ENCODE measurements at places on chromosomes 16 and 17. TPM values are rescaled to one million over a fixed set of nuclear protein-coding genes. Genes with fewer than 3 reads are reported as not detected.
A peak's percentile ranks its signal among the peaks of the same experiment; 100 is the strongest.

GRCh38 chr17:39972271-39972670 lies 8.3 kb upstream of the PSMD3 start:
- no peak overlapping the region for H3K4me3 ChIP-seq
- no peaks in the 10 kb centered on the region for H3K36me3 ChIP-seq
- H3K4me1 ChIP-seq: no peaks in the 10 kb centered on the region
- no peak overlapping the region for H3K27ac ChIP-seq

GRCh38 chr17:37824534-37825485 lies 80.0 kb upstream of the HNF1B start:
- H3K27ac ChIP-seq: no peak overlapping the region
- no peak for DNase-seq
- no peaks in the 10 kb centered on the region for H3K36me3 ChIP-seq
- H3K27me3 ChIP-seq: peaks cover 5% of the 10 kb centered on the region
- no peak overlapping the region for H3K4me3 ChIP-seq
- peaks cover 26% of the 10 kb centered on the region for H3K4me1 ChIP-seq

GRCh38 chr16:85948616-85949265 lies 49.8 kb downstream of the IRF8 start:
- no peaks in the 10 kb centered on the region for H3K27me3 ChIP-seq
- H3K4me3 ChIP-seq: no peak overlapping the region
- H3K4me1 ChIP-seq: peaks cover 67% of the 10 kb centered on the region
- H3K27ac ChIP-seq: peak overlapping the region; percentile 52

- no peak for DNase-seq
- peaks cover 13% of the 10 kb centered on the region for H3K36me3 ChIP-seq
- peaks cover 12% of the 10 kb centered on the region for H3K4me1 ChIP-seq
- H3K27me3 ChIP-seq: no peaks in the 10 kb centered on the region
Observed at GRCh38 chr17:79080349-79080748, 5.7 kb downstream of the ENGASE start.

DNA sequence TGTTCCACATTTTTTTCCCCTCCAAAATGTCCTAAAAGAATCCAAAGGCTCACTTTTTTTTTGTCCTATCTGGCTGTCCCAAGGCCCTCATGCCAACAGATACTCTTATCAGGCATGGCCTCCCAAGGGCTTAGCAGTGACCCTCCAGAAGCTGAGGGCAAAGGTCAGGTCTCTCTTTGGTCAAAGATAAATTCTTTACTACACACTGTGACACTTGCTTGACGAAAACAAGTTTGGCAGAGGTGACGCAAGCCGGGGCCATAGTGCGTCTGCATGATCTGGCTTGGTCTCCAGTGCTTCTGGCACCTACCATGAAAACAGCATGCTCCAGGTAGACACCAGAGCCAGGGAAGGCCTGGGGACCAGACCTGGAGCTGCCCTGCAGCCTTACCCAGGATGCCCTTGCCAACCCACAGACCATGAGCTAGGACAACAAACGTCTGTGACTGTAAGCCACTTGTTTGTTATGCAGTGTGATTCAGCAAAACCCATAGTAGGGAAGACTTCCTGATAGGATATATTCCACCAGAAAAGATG lies 48.5 kb upstream of the IRF8 start:
- H3K36me3 ChIP-seq: no peaks in the 10 kb centered on the region
- no peak overlapping the region for H3K4me3 ChIP-seq
- H3K4me1 ChIP-seq: peaks cover 5% of the 10 kb centered on the region
- DNase-seq: no peak
- H3K27ac ChIP-seq: no peak overlapping the region

GRCh38 chr16:5615868-5616642 lies 518.5 kb upstream of the EEF2KMT start:
- no peaks in the 10 kb centered on the region for H3K4me1 ChIP-seq
- no peaks in the 10 kb centered on the region for H3K36me3 ChIP-seq
- H3K27ac ChIP-seq: no peak overlapping the region
- no peak overlapping the region for H3K4me3 ChIP-seq
- peaks cover 23% of the 10 kb centered on the region for H3K27me3 ChIP-seq
- DNase-seq: peak; percentile 31

GRCh38 chr16:78091419-78091818 lies 8.0 kb upstream of the WWOX start:
- H3K36me3 ChIP-seq: no peaks in the 10 kb centered on the region
- no peak overlapping the region for H3K27ac ChIP-seq
- no peaks in the 10 kb centered on the region for H3K4me1 ChIP-seq
- H3K4me3 ChIP-seq: no peak overlapping the region
- H3K27me3 ChIP-seq: peaks cover 17% of the 10 kb centered on the region
- no peak for DNase-seq

DNA sequence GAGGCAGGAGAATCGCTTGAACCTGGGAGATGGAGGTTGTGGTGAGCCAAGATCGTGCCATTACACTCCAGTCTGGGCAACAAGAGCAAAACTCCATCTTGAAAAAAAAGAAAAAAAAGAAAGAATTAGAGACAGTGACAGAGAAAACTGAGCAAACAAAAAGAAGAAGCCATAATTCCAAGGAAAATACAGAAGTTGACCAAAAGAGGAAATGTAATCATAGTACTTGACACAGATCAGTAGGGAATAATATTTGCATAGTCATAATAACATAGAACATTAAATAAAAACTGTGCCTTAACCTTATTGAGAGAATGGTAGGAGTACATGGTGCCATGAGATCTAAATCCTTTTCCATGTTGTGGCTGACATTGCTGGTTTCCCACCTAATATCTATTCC lies 14.7 kb upstream of the USP31 start:
- H3K27me3 ChIP-seq: peaks cover 59% of the 10 kb centered on the region
- H3K4me3 ChIP-seq: no peak overlapping the region
- H3K27ac ChIP-seq: no peak overlapping the region
- H3K36me3 ChIP-seq: no peaks in the 10 kb centered on the region
- DNase-seq: no peak
- H3K4me1 ChIP-seq: no peaks in the 10 kb centered on the region

GRCh38 chr17:39612291-39612894 lies 4.7 kb upstream of the NEUROD2 start:
- DNase-seq: no peak
- H3K36me3 ChIP-seq: no peaks in the 10 kb centered on the region
- H3K27ac ChIP-seq: no peak overlapping the region
- no peak overlapping the region for H3K4me3 ChIP-seq

DNA sequence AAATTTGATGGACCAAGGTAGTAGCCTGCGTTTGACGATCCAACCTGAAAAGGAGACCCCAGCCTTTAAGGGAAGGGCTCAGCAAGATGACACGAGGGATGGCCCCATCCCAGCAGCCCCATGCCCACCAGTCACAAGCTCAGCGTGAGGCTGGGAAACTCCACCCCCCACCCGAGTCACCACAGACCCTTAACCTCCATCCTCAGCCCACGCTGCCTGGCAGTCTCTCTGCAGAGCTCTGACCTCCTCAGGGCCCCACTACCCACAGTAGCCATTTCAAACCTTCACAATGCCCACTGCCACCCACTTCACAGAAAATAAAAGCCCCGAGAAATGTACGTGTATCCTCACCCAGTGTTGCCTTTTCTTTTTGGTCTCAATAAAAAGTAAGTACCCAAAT lies 18.7 kb downstream of the USP36 start:
- H3K27ac ChIP-seq: peak overlapping the region; percentile 56
- no peaks in the 10 kb centered on the region for H3K27me3 ChIP-seq
- no peak overlapping the region for H3K4me3 ChIP-seq

- no peak overlapping the region for H3K4me3 ChIP-seq
- no peak overlapping the region for H3K27ac ChIP-seq
- H3K27me3 ChIP-seq: no peaks in the 10 kb centered on the region
- DNase-seq: no peak
Observed at GRCh38 chr16:85046472-85046916, 18.9 kb downstream of the KIAA0513 start.

DNA sequence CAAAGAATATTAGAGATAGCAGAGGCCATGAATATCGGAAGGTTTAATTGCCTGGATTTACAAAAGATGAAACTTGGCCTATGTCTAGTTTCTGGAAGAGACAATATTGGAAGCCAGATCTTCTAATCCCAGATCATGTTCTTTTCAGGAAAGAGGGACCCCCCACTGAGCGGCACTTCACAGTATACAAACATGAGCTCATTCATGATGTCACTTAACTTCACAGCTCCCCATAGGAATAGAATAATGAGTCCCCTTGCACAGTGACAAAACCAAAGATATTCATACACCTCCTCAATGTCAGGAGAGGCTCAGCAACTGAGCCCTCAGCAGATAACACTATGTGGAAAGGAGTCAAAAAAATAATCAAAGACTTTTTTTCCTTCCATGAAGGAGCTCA lies 147.5 kb downstream of the CDH11 start:
- H3K27ac ChIP-seq: no peak overlapping the region
- H3K4me3 ChIP-seq: no peak overlapping the region
- no peak for DNase-seq
- H3K4me1 ChIP-seq: no peaks in the 10 kb centered on the region
- H3K27me3 ChIP-seq: no peaks in the 10 kb centered on the region

GRCh38 chr17:63431618-63431938 lies 14.5 kb downstream of the CYB561 start:
- peaks cover 27% of the 10 kb centered on the region for H3K4me1 ChIP-seq
- no peak overlapping the region for H3K4me3 ChIP-seq
- peaks cover 15% of the 10 kb centered on the region for H3K27me3 ChIP-seq
- no peak for DNase-seq

- peaks cover 5% of the 10 kb centered on the region for H3K4me1 ChIP-seq
- H3K27ac ChIP-seq: no peak overlapping the region
Observed at GRCh38 chr17:68771867-68772515, 170.8 kb upstream of the FAM20A start.

DNA sequence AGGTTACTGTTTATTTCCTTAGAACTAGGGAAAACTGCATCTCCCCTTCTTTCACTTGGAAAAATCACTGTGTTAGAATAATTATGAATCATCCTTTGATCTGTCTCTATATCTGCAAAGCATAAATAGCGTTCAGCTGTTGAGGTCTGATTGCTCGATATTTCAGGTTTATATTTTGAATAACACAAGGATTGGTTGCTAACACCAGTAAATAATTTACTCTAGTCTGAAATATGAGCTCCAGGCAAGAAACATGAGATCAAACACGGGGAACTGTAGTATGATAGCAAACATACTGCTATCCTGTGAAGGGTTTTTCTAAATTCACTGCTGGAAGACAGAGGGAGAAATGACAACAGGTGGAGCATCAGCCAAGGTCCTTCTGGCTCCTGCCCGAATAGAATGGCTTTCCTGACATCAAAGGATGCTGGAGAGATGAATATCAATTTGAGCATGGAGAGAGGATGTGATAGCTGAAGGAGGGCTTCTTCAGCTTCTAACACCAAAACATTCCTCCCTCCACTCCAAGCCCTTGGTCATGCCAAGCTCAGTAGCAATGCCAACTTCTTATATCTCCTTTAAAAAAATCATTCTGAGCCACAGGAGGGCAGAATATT lies 450.3 kb downstream of the SHISA9 start:
- no peaks in the 10 kb centered on the region for H3K4me1 ChIP-seq
- no peak overlapping the region for H3K27ac ChIP-seq
- no peaks in the 10 kb centered on the region for H3K36me3 ChIP-seq

- DNase-seq: no peak
- no peaks in the 10 kb centered on the region for H3K4me1 ChIP-seq
- no peaks in the 10 kb centered on the region for H3K36me3 ChIP-seq
- H3K27me3 ChIP-seq: no peaks in the 10 kb centered on the region
- H3K27ac ChIP-seq: no peak overlapping the region
Observed at GRCh38 chr16:78211946-78212345, 112.5 kb downstream of the WWOX start.

DNA sequence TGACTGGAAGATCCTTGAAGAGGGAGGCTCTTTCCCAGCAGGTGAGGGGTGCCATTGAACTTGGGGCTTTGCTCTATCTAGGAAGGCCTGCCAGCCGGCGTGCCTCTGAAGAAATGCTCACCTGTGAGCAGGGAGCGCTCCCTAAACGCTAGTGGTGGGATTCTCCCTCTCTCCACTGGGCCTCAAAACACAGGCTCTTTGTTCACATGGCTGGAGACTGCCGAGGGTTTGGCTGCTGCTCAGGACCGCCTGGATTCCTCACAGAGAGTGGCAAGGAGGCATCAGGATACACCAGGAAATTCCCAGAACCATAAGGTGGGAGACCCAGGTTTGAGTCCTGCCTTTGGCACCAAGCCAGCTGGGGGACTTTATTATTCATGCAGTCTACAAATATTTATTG lies 17.6 kb upstream of the TMEM11 start:
- H3K27ac ChIP-seq: no peak overlapping the region
- no peaks in the 10 kb centered on the region for H3K27me3 ChIP-seq
- no peaks in the 10 kb centered on the region for H3K4me1 ChIP-seq
- DNase-seq: no peak
- H3K36me3 ChIP-seq: peaks cover 4% of the 10 kb centered on the region

DNA sequence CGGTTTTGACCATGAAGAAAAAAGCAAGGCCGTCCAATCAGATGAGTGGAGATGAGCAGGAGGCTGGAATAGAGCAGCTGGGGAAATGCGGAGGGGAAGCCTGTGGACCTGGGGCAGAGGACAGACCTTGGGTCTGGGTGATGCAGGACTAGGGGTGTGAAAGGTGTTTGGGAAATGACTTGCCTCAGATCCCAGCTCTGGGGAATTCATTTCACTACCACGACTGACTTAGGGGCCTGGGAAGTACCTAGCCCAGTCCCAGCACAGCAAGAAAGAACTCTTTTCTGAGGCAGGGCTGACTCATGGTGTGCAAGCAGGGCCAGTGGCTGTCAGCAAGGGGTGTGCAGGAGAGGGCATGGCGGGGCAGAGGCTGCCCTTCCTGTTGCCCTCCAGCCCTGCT lies 14.8 kb downstream of the DNAI2 start:
- H3K27me3 ChIP-seq: no peaks in the 10 kb centered on the region
- H3K36me3 ChIP-seq: no peaks in the 10 kb centered on the region
- DNase-seq: peak; percentile 11

DNA sequence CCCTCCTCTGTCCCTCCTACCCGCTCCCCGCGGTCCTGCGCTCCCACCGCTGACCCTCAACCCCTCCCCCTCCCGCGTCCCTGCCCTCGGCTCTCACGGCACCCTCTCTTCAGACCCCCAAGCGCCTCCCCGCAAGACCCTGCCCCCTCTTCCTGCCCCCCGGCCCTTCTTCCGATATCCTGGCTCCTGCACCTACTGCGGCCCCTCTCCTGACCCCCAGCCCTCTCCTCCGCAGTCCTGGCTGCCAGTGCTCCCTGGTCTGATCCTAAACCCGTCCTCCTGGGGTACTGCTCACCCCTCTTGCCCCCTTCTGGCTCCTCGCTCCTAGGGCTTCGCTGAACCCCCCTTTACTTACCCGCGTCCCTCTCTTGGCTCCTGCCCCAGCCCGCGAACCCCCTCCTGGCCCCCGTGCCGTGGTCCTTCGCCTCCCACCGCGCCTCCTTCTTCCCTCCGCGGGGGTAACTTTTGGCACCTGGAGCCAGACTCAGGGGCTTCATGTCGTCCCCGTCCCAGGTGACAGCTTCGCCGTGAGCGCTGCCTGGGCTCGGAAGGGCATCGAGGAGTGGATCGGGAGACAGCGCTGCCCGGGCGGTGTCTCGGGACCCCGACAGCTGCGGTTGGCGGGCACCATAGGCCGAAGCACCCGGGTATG lies 839 bp downstream of the NKD1 start:
- H3K27me3 ChIP-seq: peaks cover 15% of the 10 kb centered on the region
- H3K27ac ChIP-seq: no peak overlapping the region
- H3K4me3 ChIP-seq: peak overlapping the region; percentile 64
- H3K36me3 ChIP-seq: no peaks in the 10 kb centered on the region
- H3K4me1 ChIP-seq: peaks cover 28% of the 10 kb centered on the region
- no peak for DNase-seq

GRCh38 chr17:62970610-62971009 lies 4.6 kb downstream of the TANC2 start:
- no peaks in the 10 kb centered on the region for H3K36me3 ChIP-seq
- H3K4me3 ChIP-seq: no peak overlapping the region
- peaks cover 7% of the 10 kb centered on the region for H3K27me3 ChIP-seq
- H3K27ac ChIP-seq: no peak overlapping the region
- DNase-seq: no peak
- H3K4me1 ChIP-seq: peaks cover 14% of the 10 kb centered on the region

Gene KIFC3
- total RNA-seq: 1.2 TPM

Gene MYLK3
- total RNA-seq: 0.33 TPM

Gene ZNF200
- 12.8 TPM for total RNA-seq

Gene USP43
- 0.40 TPM for total RNA-seq

Gene SP2
- total RNA-seq: 18.8 TPM

Gene FBRS
- 94.5 TPM for total RNA-seq

Gene BRCA1
- 86.7 TPM for total RNA-seq

All from activated naive CD8-positive, alpha-beta T cell treated with anti-CD3 and anti-CD28 coated beads for 36 hours (primary cell).